Stimulated activated memory B cell treated with anti-CD40 and anti-IgM and Interleukin-4, amounts not matched to agents 10 μg/mL and 1 μg/mL and 100 μg/mL, for 72 hours (primary cell): ENCODE measurements at places on chromosomes 12 and 14.

- no peaks in the 10 kb centered on the region for H3K27me3 ChIP-seq
- H3K27ac ChIP-seq = no peak overlapping the region
- no peaks in the 10 kb centered on the region for H3K4me1 ChIP-seq
- no peak for ATAC-seq
- H3K4me3 ChIP-seq = no peak overlapping the region
Measured at GRCh38 chr12:101951002-101951670, 73.8 kb downstream of the DRAM1 start.

GRCh38 chr14:88551094-88551870, 3.5 kb downstream of the PTPN21 start:
- no peaks in the 10 kb centered on the region for H3K36me3 ChIP-seq
- H3K27me3 ChIP-seq = peaks cover 40% of the 10 kb centered on the region
- peak overlapping the region; percentile 19 for H3K4me3 ChIP-seq
- no peak overlapping the region for H3K27ac ChIP-seq

GRCh38 chr14:92248696-92249095, 74.3 kb upstream of the SLC24A4 start:
- H3K27me3 ChIP-seq = peaks cover 47% of the 10 kb centered on the region
- ATAC-seq = no peak
- peaks cover 5% of the 10 kb centered on the region for H3K4me1 ChIP-seq
- H3K36me3 ChIP-seq = no peaks in the 10 kb centered on the region

- ATAC-seq = no peak
- H3K36me3 ChIP-seq = peaks cover 35% of the 10 kb centered on the region
- peaks cover 5% of the 10 kb centered on the region for H3K4me1 ChIP-seq
- H3K4me3 ChIP-seq = no peak overlapping the region
- no peaks in the 10 kb centered on the region for H3K27me3 ChIP-seq
Measured at GRCh38 chr12:112447106-112447505, 28.4 kb downstream of the PTPN11 start.

- H3K4me3 ChIP-seq = no peak overlapping the region
- no peaks in the 10 kb centered on the region for H3K27me3 ChIP-seq
- no peaks in the 10 kb centered on the region for H3K4me1 ChIP-seq
- H3K27ac ChIP-seq = no peak overlapping the region
- H3K36me3 ChIP-seq = peaks cover 41% of the 10 kb centered on the region
Measured at GRCh38 chr14:75831952-75832351, 149.8 kb downstream of the TGFB3 start.

GRCh38 chr14:61525293-61526011, 169.9 kb upstream of the HIF1A start:
- H3K27ac ChIP-seq = peak overlapping the region; percentile 79
- peak; percentile 84 for ATAC-seq
- H3K4me1 ChIP-seq = peaks cover 36% of the 10 kb centered on the region
- H3K4me3 ChIP-seq = no peak overlapping the region
- H3K27me3 ChIP-seq = no peaks in the 10 kb centered on the region

DNA sequence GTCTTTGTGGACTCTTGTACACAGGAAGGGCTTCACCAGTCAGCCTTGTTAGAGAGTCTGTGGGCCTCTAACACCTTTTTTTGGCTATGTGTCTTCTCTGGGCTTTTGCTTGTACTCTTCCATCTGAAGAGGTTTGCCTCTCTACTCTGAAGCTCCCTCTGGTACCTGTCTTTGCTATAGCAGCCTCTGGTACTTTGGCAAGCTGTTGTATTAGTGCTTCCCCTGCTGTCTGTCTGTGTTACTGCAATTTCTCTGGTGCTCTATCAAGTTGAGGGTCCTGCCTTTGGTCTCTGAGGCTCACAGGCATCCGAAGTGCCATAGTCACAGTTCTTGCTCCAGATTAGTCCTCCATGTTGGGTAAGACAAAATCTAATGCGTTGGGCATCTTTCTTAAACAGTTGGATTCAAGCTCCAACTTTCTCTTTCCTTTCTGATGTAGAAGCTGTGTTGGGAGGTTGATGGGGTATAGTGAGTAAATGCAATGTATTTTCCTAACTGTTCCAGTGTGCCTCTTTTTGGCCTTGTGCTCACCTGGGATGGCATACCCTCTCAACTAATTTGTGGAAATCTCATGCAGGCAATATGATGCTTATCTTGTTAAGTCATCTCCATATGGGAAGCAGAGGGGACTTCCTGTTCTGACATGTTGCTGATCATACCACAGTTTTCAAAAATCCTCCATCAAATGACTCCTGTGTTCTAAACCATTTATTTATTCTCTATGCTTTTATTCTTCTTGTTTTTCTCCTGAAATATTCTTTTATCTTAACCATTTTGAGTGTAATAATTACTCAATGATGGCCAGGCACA, 88.8 kb downstream of the ATF7IP start:
- H3K4me1 ChIP-seq = peaks cover 46% of the 10 kb centered on the region
- H3K27me3 ChIP-seq = no peaks in the 10 kb centered on the region
- peak; percentile 60 for ATAC-seq
- peak overlapping the region; percentile 84 for H3K27ac ChIP-seq

DNA sequence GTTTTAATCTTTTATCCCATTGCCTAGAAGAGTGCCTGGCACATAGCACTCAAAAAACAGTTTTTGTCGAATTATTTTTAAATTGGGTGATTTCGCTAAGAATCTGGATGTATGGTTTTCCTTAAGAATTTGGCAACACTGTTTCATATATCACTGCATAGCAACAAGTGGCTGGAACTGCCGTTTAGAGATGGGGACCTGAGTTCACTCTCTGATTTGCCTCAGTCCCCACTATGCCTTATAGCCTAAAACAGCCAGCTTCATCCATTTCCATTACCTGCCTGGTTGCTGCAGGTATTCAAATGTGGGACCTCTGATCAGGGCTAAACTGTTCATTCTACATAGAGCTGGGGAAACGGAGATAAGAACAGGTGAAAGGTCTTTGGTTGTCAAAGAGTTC, 1.8 kb downstream of the HEBP1 start:
- peaks cover 5% of the 10 kb centered on the region for H3K36me3 ChIP-seq
- no peak overlapping the region for H3K27ac ChIP-seq
- H3K4me1 ChIP-seq = peaks cover 35% of the 10 kb centered on the region
- no peaks in the 10 kb centered on the region for H3K27me3 ChIP-seq
- ATAC-seq = no peak
